ENCODE measurements at places on chromosomes 3 and 15.
A peak's percentile ranks its signal among the peaks of the same experiment; 100 is the strongest.

GRCh38 chr3:30503446-30503845 lies 103.0 kb upstream of the TGFBR2 start:
- no peak for DNase-seq

DNA sequence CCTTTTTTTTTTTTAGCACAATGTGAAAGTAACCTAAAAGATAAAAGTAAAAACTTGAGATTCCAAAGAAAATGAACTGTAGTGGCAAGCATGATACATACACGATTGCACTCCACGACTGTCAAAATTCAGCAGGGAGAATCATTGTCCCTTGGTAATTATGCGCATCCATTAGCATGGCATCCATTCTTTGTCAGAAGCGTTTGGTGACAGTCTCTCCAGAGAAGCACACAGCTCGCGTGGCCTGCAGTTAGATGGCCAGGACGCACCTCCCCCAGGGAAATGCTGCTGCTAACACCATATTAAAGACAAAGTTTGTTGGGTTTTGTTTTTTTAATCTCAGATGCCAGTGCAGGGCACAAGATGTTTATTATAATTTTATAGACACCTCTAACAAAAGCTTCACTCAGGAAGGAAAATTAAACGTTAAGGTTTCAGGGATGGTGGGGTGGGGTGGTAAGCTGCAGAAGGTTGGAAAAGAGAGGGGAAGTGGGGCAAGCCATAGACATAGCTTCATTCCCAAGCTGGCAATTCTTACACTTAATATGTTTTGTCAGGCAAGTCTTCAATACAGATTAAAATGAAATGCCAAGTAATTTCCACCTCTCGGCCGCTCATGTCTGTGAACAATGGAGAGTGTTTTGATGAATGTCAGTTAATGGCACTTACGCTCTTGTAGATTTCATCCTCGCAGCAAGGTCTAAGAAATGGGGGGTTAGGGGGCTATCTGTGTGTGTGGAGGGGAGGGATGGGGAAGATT lies 142.8 kb upstream of the TOPAZ1 start:
- no peak for DNase-seq

DNA sequence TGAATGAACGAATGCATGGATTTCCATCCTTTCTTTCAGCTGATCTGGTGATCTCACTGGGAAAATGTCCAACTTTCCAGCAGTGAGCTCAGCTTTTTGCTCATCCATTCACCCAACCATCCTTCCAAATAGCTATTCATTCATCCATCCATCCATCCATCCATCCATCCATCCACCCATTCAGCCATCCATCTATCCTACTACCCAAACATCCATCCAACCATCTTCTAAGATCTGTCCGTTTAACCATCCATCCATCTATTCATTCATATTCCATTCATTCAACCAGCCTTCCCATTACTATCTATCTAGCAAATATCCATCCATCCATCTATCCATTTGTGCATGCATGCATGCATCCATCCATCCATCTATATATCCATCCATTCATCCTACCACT lies 39.4 kb downstream of the WNT7A start:
- no peak for DNase-seq

DNA sequence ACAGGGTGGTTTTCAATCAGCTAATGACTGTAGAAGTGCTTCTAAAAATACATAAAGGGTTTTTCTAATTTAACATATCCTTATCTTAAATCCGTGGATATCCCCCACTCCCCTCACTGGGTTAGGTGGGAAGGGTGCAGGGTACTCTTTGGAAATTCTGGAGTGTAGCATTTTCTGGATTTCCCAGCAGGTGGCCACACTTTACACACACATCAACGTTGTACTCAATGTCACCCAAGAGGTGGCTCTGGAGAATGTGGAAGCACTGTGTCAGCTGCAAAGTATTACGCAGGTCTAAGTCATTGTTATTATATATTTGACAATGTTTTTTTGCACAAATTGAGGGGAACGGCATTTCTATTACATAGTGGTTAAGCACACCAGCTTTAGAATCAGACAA lies 168.8 kb downstream of the CHDH start:
- no peak for DNase-seq

DNA sequence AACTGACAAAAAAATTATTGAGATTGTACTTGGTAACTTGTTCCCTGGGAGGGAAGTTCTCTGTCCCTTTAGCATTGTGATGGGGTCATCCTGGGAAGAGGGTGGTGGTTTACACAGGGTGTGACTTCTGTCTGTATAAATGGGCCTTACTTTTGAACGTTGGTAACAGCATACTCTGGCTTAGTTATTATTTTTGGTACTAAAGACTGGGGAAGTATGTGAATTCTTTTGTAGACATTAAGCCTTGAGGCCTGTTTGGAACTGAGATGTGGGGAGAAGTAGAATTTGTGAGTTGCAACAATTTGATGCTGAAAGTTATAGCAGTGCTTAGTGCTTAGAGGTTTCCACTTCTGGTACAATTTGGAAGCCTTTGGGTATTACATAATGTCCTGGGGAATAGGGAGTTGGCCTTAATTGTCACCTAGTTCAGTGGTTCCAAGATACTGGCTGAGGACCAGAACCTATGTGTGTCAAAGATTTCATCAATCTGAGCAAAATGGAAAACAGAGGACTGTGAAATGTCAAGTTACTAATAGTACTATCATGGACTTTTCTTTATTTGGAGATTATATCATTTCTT lies 15.9 kb downstream of the TLNRD1 start:
- no peak for DNase-seq

DNA sequence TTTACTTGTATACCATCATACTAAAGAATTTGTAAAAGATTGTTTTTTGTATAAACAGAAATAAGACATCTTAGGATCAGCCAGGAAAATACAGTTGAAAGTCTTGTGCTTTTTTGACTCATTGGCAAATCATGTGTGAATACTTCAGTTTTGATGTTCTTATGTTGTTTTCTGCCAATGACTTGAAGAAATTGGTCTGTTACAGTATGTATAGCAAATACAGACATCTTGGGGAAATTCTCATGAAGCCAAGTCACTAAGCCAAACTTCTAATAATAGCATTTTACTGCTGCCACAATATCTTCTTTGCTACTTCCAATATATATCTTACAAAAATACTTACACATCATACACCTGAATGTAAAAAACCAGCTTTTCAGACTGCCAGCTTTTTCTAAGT lies 83.2 kb downstream of the DZIP3 start:
- DNase-seq, result no peak

GRCh38 chr3:113556316-113556945 lies 24.1 kb downstream of the SIDT1 start:
- DNase-seq, result no peak

GRCh38 chr3:111238885-111239284 lies 167.3 kb downstream of the NECTIN3 start:
- no peak for DNase-seq

GRCh38 chr15:64897345-64897985 lies 14.2 kb upstream of the ANKDD1A start:
- DNase-seq, result peak; percentile 38

GRCh38 chr3:50272911-50273688 lies 4.2 kb downstream of the SEMA3B start:
- DNase-seq, result no peak

DNA sequence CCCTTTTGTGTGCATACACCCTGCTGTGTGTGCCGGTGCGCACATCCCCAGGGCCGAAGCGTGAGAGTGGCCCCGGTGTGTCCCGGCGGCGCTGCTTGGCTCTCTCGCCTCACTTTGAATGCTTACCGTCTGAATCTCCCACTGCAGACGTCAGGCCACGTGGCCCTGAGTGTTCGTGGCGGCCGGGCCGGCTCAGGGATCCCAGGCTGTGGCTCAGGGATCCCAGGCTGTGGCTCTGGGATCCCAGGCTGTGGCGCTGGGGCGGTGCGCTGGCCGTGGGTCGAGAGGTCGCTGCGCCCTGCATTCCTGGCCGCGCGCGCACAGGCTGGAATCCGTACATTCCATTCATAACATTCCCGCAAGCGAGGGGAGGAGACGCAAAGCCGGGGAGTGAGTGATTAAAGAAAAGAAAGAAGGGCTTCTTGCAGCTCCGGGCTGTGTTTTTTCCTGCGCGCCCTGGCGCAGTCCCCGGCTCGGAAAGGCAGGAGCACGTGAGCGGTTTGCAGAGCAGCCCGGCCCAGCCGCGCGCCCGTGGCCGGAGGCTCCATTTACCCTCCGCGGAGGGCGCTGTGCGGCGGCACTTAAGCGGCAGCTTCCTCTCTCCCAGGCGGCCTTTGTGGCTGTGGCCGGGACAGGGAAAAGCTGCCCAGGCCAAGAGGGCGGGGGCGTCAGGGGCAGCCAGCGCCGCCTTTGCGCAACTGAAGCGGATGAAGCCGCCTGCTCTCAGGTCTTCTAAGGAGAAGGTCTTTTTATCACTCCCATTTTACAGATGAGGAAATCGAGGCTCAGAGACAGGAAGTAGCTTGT lies 87.0 kb upstream of the ALDH1L1 start:
- peak; percentile 60 for DNase-seq

DNA sequence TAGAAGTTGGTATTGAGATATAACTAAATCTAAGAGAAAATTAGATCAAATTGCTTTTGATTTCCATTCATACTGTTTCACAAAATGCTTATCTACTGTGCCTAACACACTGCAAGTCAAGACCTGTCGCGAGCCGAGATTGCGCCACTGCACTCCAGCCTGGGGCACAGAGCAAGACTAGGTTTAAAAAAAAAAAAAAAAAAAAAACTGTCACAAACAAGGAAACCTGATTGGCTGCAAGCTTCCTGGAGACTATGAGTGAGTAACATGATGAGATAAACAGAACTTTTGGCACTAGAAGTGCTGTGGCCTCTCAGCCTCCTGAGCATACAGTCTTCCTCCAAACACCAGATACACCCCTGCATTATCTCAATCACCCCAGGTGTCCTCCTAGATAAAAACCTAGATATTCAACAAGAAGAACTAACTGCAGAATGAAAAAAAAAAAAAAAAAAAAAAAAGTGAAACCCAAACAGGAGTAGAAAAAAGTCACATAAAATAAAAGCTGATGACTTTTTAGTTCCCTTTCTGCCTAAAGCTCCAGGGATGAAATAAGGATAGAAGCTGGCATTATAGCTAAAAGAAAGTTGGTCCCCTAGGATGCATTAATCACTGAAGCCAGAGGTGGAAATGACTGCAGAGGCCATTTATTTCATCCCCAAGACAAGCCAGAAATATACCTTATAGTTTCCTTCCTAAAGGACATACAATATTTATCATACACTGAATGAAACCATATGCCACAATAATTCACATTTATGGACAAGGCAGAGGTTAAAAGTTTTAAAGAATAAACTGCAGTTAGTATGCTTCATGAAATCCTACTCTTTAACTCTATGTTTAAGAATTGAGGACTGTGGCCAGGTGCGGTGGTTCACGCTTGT lies 82.4 kb downstream of the P3H2 start:
- peak; percentile 33 for DNase-seq

- DNase-seq, result no peak
Observed at GRCh38 chr15:62426387-62426956, 261.4 kb upstream of the C2CD4B start.

- no peak for DNase-seq
Observed at GRCh38 chr3:127034990-127035652, 52.2 kb downstream of the PLXNA1 start.

DNA sequence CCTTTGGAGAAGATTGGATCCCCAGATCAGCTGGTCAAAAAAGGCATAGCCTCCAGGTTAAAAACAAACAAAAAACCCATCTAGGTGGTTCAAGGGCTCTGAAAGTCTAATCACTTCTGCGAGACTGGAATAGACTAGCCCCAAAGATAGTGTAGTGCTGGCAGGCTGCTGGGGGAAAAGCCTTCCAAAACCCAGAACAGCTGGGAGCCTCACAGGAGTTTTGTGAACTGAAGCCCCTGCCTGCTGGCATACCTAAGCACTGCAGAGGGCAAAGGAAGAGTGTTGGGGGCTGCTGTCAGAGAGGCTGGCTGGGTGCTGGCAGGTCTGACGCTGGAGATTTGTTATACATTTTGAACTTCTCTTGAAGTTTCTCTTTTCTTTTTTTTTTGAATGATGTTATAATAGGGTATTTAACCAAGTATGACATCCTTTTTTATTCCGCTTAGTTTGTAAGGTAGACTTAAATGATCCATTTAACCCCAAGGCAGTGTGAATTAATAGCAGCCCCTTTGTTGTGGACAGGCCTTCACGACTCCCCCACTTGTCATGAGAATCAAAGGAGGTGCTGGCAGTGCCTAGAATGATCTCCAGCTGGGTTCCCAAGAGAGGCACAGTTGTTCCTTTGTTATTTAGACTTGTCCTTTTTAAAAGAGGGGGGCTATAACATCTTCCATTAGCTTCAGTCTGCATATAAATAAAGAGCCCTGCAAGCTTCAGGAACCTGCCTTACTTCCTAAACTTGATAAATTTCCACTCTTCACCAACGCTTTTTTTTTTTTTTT lies 53.9 kb downstream of the CRTC3 start:
- no peak for DNase-seq

GRCh38 chr3:180283251-180283650 lies 246.5 kb upstream of the PEX5L start:
- no peak for DNase-seq

- DNase-seq, result peak; percentile 21
Observed at GRCh38 chr3:96813820-96814650, at the start of gene EPHA6. EPHA6 (plus strand) TSS chr3:96814594.

- no peak for DNase-seq
Observed at GRCh38 chr3:46907271-46907670, 29.8 kb downstream of the PTH1R start.

- no peak for DNase-seq
Observed at GRCh38 chr3:73719861-73720260, 95.1 kb upstream of the PDZRN3 start.

GRCh38 chr3:79773291-79773690 lies 5.5 kb upstream of the ROBO1 start:
- DNase-seq, result no peak

DNA sequence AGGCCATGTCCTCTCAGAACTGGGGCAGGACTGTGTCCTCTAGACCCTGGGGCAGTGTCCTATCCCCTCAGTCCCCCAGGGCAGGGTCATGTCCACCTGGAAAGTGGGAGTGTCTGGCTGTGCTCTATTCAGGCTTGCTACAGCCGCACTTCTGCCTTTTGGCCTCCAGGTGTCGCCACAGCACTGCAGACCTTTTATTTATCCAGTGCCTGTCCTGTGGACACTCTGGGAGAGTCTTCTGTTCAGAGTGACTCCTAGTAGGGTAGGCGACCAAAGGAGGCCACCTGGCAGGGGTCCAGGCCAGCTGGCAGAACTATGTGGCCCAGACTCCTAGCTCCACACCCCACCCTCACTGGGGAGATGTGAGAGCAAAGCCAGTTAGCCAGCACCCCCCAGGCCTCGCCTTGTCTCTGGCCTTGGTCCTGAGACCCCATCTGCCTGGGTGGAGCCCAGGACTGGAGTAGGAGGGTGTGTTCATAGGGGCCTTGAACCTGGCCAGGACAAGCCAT lies 3.9 kb downstream of the TMIE start:
- DNase-seq, result no peak

- DNase-seq, result no peak
Observed at GRCh38 chr15:70246623-70247220, 149.0 kb upstream of the TLE3 start.

- no peak for DNase-seq
Observed at GRCh38 chr15:81184188-81184587, 12.5 kb upstream of the IL16 start.

DNA sequence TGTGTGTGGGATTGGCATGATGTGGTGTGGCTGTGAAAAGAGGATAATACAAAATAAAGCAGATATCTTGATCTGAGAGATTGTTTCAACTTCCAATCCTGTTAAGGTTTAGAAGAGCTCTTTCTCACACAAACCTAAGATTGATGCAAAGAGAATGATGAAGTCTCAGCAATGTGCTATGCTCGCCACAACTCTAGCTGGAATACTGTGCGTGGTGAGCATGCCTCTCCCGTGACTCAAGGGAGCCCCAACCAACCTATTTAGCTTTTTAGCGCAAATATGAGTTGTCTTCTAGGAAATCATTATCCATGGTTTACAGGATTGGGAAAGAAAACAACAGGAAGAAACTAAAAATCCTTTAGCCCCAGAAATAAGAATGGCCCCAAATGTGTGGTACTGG lies 28.5 kb downstream of the BTLA start:
- DNase-seq, result no peak
